ENCODE measurements at places on chromosomes 6 and 20.

DNA sequence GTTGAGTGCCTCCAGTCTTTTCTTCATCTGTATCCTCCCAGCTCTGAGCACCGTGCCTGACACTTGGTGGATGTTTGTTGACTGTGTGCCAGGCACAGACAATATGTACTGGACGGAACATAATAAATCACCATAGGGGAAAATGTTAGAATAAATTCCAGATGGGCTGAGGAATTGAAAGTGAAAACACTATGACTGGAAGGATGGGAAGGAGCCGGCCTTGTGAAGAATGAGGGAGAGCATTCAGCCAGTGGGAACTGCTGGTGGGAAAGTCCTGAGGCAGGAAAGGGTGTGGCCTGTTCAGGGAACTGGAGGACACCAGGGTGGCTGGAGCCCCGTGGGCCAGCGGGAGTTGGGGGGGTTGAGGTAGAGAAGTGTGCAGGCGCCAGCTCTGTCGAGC is 75.4 kb downstream of the MTHFD1L start:
- H3K4me3 ChIP-seq, result no peak overlapping the region
- no peaks in the 10 kb centered on the region for H3K36me3 ChIP-seq
- H3K4me1 ChIP-seq, result no peaks in the 10 kb centered on the region

- no peak for DNase-seq
- H3K4me3 ChIP-seq, result no peak overlapping the region
- no peaks in the 10 kb centered on the region for H3K27me3 ChIP-seq
- no peaks in the 10 kb centered on the region for H3K4me1 ChIP-seq
Measured at GRCh38 chr6:35635601-35636597, 52.8 kb downstream of the FKBP5 start.

DNA sequence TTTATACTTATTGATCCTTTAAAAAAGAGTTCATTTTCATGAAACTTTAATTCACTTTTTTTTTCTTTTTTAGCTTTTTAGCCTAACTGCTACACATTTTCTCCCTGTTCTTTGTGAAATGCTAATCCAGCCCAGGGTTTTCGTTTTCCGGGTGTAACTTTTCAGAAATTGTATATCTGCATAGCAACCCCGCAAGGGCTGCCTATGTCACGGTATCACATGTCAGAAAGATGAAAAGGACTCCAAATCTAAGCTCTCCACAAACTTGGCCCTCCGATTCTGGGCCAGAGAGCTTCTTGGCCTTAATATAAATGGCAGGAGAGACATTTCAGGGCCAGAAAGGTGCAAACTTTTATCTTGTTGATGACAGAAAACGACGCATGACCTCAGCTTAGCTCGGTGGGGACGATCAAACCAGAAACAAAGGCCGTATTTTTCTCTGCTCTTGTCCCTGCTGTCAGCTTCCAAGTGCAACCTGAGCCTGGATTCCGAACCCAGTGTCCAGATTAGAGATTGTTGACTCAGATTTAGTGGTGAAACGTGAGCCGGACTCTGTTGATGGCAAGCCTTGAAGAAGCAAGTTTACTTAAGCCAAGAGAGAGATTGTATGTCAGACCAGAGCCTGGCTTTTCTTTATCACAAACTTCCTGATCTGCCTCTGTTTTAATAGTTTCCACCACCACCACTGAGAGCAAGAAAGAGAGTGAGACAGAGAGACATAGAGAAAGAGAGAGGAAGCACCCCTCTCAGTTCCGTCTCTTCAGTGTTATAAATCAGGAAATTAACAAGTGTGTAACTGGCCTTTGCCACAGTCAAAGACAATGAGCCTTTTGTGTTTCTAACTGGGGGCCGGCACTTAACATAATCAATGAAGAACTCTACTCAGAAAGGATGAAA is 157.8 kb downstream of the SCML4 start:
- no peaks in the 10 kb centered on the region for H3K27me3 ChIP-seq
- no peaks in the 10 kb centered on the region for H3K4me1 ChIP-seq
- peak overlapping the region; percentile 15 for H3K27ac ChIP-seq
- H3K4me3 ChIP-seq, result no peak overlapping the region

- H3K4me1 ChIP-seq, result no peaks in the 10 kb centered on the region
- no peak for DNase-seq
- H3K36me3 ChIP-seq, result no peaks in the 10 kb centered on the region
- no peak overlapping the region for H3K27ac ChIP-seq
Measured at GRCh38 chr6:30759575-30760239, 15.4 kb upstream of the IER3 start.

- no peak overlapping the region for H3K4me3 ChIP-seq
- no peak for DNase-seq
- no peaks in the 10 kb centered on the region for H3K4me1 ChIP-seq
Measured at GRCh38 chr6:142912125-142912524, 32.9 kb downstream of the HIVEP2 start.

DNA sequence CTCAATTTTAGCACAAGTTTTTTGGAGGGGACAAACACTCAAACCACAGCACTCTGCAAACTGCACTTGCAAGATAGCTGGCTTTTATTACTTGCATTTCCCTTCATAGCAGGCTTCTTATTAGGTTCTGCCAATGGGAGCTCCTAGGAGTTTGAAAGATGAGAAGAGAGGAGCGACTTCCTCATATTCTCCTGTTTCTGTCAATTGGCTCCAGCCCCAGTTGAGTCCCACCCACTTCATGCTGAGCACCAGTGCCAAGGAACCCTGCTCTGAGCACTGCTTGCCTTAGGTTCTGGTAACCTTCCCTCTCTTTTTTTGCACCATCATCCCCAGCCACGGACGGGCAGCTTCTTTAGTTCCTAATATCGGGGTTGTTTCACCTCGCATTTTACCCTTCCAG is 67.9 kb downstream of the PSMB1 start:
- no peaks in the 10 kb centered on the region for H3K36me3 ChIP-seq
- no peak for DNase-seq
- no peak overlapping the region for H3K27ac ChIP-seq
- H3K4me3 ChIP-seq, result no peak overlapping the region

DNA sequence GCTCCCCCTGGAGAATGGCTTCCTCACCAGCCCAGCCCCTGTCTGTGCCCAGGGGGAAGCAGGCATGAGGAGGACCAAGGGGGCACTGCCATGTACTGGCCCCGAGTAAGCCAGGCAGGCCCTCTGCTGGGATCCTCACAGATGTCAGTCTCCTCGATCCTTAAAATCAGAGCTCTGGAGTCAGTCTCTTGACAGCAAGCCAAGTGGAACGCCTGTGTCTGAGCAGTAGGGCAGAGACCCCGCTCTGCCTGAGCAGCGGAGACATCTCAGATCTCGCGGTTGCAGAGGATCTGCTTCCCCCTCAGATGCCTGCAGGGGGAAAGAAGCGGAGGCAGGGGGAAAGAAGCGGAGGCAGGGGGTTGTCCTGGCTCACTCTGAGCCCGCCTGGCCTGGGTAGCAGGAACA is 92.6 kb downstream of the SNX5 start:
- peak overlapping the region; percentile 72 for H3K27ac ChIP-seq
- H3K27me3 ChIP-seq, result no peaks in the 10 kb centered on the region
- no peaks in the 10 kb centered on the region for H3K36me3 ChIP-seq
- DNase-seq, result no peak
- H3K4me3 ChIP-seq, result no peak overlapping the region
